ENCODE measurements at places on chromosomes 3 and 15. TPM values are rescaled to one million over a fixed set of nuclear protein-coding genes. Genes with fewer than 3 reads are reported as not detected.

DNA sequence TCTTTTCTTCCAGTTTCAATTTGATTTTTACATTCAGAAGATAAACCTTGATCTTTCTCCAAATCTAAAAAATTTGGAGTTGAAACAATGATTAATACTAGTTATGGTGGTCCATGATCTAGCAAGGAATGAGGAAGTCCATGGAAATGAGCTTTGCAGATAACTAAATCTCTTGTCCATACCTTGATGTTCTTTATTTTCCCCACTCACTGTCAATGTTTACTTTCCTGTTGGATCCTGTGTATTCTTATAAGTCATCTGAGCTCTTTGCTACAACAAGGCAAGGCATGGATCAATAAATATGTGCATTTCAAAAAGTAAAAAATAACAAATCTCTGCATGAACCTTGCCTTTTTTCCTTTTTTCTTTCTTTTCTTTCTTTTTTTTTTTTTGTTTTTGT, 6.2 kb upstream of the MYO1E start:
- DNase-seq, result no peak

DNA sequence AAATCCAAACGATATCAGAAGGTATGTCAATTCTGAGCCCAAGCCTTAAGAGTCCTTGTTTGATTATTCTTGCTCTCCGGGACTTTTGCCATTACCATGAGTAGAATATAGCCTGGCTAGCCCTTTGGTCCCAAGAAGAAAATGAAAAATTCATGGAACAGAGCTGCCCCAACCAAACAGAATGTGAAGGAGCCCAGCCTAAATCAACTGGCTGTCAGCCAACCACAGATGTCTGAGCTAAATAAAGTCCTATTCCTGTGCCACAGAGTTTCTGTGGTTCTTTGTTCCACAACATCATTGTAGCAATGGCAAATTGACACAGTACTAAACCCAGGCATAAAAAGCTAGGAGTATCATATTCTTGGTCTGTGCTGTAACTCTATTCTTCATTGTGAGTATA, 185.2 kb downstream of the CPNE4 start:
- no peak for DNase-seq

DNA sequence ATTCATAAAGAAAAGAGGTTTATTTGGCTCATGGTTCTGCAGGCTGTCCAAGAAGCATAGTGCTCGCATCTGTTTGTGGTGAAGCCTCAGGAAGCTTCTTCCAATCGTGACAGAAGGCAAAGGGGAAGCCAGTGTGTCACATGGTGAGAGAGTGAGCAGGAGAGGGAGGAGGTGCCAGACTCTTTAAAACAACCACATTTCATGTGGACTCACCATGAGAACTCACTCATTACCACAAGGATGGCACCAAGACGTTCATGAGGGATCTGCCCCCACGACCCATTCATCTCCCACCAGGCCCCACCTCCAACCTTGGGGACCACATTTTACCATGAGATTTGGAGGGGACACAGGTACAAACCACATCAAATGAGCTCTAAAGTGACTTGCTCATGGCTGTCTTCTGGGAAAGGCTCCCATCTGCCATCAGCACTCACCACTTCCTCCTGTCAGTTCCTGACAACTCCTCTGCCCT, 327.3 kb upstream of the TLE3 start:
- no peak for DNase-seq

GRCh38 chr3:97815149-97815917, 6.5 kb upstream of the CRYBG3 start:
- no peak for DNase-seq

GRCh38 chr15:92074101-92074500, 220.6 kb downstream of the SLCO3A1 start:
- DNase-seq, result no peak

GRCh38 chr3:69821133-69821532, 81.9 kb downstream of the MITF start:
- no peak for DNase-seq

Gene GHSR
- total RNA-seq, result not detected

Gene C3orf22
- total RNA-seq, result not detected

Gene DCBLD2
- 54.4 TPM for total RNA-seq
